ENCODE measurements at places on chromosomes 11 and 22.

GRCh38 chr11:6567371-6567745 lies 36.1 kb downstream of the RRP8 start:
- no peak for DNase-seq

GRCh38 chr11:119991669-119992068 lies 146.2 kb downstream of the TRIM29 start:
- DNase-seq = no peak

- DNase-seq = no peak
Observed at GRCh38 chr11:68792400-68792966, 41.2 kb upstream of the TESMIN start.

GRCh38 chr11:57773026-57773598 lies 11.5 kb downstream of the CTNND1 start:
- DNase-seq = no peak

GRCh38 chr11:17840101-17840548 lies 105.5 kb downstream of the KCNC1 start:
- no peak for DNase-seq

DNA sequence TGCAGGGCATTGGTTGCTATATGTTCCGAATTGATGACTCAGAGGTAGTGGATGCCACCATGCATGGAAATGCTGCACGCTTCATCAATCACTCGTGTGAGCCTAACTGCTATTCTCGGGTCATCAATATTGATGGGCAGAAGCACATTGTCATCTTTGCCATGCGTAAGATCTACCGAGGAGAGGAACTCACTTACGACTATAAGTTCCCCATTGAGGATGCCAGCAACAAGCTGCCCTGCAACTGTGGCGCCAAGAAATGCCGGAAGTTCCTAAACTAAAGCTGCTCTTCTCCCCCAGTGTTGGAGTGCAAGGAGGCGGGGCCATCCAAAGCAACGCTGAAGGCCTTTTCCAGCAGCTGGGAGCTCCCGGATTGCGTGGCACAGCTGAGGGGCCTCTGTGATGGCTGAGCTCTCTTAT lies 5.4 kb upstream of the TTC36 start:
- no peak for DNase-seq

- DNase-seq = no peak
Observed at GRCh38 chr22:22403771-22404170, 104.8 kb downstream of the ZNF280B start.

DNA sequence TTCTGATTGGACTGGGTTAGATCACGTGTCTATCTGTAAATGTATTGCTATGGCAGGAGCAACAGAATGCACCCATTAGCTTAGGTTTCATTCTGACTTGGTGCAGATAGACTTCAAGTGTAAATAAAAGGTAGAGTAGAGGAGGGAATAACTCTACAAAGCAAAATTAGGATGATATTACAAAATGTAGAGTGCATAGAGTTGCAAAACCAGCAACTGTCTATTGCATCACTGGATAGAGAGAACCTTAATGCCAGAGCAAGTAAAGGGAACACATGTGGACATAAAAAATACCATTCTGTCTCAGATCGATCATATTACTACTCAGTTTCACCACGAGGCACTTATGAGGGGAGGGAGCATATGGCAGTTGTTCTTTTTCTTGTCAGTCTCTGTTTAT lies 22.0 kb upstream of the CAT start:
- DNase-seq = no peak

DNA sequence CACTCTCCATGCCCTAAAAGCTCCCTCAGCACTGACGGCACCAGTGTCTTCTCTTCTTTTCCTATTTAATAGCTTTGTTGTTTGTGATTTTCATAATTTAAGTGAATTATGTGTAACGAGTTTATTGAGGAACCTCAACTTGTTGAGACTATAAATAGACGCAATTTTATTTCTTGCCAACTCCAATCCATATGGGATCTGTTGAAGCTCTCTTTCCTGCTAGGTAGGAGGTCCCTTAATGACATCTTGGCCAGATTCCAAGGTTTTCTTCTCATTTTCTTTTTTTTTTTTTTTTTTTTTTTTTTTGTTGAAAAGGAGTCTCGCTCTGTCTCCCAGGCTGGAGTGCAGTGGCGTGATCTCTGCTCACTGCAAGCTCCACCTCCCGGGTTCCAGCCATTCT lies 14.2 kb downstream of the RTL6 start:
- DNase-seq = no peak

DNA sequence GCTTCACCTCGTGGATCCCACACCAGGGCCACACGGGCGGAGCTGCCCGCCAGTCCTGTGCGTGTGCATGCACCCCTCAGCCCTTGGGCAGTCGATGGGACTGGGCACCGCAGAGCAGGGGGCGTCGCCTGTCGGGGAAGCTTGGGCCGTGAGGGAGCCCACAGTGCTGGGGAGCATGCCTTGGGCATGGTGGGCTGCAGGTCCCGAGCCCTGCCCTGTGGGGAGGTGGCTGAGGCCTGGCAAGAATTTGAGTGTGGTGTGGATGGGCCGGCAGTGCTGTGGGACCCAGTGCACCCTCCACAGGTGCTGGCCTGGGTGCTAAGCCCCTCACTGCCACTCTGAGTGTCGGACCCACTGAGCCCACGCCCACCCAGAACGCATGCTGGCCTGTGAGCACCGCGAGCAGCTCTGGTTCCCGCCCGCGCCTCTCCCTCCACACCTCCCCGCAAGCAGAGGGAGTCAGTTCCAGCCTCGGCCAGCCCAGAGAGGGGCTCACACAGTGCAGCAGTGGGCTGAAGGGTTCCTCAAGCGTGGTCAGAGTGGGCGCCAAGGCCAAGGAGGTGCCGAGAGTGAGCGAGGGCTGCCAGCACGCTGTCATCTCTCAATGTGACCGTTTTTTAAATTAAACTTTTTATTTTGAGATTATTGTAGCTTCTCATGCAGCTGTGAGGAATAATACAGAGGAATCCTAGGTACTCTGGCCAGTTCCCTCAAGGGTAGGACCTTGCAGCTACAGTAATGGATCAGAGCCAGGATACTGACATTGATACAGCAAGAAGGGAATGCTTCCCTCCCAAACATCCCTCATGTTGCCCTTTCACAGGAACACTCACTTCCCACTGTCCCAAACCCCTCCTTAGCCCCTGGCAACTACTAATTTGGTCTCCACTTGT lies 127.7 kb downstream of the CRYBB2 start:
- no peak for DNase-seq

GRCh38 chr11:108666373-108666772 lies 1.5 kb downstream of the DDX10 start:
- no peak for DNase-seq
